DMS 273 treated with DMSO at 0.1 percent for 48 hours (cell line): ENCODE measurements at places on chromosomes 7 and 10.

DNA sequence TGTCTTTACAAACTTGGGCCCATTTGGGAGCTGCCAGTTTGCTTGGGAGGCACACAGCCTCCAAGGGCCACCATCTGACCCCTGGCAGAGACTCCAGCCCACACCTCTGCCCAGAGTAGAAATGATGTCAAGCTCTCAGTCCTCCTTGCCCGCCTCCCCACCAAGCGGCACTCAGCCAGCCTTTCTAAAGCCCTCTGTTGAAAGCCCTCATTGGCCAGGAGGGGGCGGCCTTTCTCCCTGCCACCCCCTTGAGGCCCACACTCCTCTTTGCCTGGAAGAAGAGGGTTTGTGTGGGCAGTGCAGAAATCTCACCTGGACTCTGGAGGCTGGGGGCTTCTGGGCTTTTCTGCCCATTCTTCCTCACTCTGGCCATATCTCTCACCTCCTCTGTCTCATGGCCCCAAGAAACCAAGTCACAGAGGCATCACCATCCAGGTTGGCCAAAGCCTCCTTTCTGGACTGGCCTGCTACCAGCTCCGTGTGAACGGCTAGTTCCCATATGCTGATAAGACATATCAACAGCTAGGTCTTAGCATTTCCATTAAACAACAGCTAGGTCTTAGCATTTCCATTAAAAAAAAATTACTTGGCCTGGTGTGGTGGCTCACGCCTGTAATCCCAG is 36.1 kb downstream of the UBTD1 start:
- DNase-seq, result no peak

DNA sequence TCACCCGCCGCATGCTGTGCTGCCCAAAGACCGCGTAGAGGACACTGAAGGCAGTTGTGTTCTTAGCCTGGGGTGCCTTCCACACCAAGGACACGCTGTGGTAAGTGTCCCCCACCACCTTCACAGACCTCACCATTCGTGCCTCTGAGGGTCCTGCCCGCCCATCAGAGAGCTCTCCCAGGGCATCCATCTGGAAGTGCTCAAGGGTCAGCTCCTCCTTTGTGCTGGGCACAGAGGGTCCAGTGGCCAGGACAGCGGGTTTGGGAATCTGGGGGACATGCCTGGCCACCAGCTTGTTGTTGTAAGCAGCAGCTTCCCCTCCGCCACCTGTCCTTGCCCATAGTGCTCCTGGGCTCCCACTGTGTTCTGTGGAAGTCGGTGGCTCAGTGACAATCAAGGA is 7.0 kb upstream of the LRIT2 start:
- no peak for DNase-seq

- DNase-seq, result no peak
Measured at GRCh38 chr7:52584041-52584440, 451.4 kb upstream of the POM121L12 start.

GRCh38 chr7:146346096-146346495 is 229.5 kb downstream of the CNTNAP2 start:
- no peak for DNase-seq

DNA sequence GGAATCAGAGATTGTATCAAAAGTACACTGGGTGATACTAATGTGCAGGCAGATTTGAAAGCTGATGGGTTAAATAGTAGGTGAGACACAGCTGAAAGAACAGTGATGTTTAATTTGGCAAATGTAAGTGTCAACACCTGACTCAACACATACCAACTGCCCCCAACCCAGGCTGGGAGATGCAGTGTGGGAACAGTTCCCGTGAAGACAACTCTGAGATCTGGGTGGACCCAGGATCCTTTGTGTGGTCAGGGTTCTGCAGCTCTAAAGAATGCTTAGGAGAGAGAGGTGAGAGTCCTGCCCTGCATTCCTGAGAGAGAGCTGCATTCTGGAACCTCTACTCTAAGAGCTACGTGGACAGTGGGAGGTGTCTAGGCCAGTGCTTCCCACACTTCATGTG is 479.7 kb downstream of the RPS24 start:
- DNase-seq, result no peak

DNA sequence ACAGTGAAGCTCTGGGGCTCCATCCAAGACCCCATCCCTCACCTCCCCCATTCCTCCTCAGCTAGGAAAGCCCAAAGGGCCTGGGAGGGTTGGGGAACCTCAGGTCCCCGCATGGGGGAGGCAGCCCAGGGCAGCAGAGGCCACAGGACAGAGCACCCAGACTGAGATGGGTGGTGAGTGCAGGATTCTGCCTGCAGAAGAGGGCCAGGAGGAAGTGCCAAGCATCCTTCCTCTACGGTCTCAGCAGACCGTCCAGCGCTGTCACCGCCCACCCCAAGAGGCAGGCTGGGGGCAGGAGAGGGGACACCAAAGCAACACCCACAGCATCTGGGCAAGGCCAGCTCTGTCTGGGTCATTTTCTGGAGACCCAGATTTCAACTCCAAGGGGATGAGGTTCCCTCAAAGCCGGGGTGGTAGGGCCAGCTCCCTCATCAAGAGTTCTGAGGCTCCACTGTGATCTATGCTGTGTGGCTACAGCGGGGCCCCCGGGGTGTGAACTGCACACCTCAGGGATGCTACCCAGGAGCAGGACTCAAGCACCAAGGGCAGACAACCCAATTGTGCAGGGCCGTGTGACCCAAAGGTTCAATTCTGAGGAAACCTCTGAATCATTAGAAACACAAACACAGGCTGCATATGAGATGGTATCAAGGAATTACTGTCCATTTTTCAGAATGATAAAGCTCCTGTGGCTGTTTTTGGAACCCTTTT is 46.8 kb downstream of the CAMK2B start:
- DNase-seq, result no peak

DNA sequence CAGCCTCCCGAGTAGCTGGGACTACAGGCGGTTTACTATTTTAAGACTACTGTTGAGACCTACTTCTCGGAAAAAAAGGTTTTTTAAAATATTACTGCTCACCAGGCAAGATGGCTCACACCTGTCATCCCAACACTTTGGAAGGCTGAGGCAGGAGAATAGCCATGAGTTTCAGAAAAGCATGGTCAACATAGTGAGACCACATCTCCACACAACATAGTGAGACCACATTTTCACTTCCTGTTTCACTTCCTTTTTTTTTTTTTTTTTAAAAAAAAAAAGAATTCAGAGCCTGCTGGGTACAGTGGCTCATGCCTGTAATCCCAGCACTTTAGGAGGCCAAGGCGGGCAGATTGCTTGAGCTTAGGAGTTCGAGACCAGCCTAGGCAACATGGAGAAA is 46.5 kb downstream of the SVOPL start:
- DNase-seq, result no peak

DNA sequence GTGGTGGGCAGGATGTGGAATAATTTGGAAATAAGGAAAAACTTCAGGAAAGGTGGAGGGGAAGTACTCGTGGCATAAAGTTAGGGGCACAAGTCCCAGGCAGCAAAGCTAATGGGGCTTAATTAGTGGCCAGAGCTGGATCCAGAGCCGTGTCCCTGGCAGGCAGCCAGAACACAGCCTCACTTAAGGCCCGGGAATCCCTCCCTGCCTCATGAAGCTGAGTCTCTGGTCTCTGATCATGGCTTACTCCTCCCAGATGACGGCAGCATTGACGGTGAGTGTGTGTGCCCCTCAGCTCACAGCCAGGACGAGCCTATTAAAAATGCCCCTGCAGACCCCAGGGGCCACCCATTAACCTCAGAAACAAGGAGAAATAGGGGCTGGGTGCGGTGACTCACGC is 48.2 kb upstream of the NPTX2 start:
- no peak for DNase-seq

DNA sequence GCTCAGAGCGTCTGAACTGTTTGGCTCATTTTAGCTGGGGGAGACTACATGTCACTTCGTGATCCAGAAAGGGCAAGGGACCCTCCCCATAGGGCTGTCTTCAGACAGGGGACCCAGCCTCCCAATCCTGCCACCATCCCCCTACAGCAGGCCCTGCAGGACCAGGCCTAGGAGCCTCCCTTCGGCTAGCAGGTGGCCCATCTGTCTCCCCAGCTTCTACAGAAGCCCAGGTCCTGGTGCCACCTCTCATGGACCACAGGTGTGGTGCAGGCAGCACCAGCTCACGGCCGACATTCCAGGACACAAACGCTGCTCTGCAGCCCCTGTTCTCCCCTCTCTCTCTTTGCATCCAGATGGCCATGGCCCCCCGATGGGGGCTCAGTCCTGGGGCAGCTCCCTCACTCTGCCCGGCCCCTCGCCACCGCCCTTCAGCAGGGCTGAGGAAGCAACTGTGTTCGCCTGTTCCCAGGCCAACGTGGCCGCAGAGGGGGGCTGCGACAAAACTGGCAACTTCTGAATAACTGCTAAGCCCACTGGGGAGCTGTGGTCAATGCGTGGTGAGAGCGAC is 10.3 kb downstream of the TECPR1 start:
- no peak for DNase-seq

GRCh38 chr7:85031475-85031874 is 155.4 kb downstream of the SEMA3D start:
- DNase-seq, result no peak

DNA sequence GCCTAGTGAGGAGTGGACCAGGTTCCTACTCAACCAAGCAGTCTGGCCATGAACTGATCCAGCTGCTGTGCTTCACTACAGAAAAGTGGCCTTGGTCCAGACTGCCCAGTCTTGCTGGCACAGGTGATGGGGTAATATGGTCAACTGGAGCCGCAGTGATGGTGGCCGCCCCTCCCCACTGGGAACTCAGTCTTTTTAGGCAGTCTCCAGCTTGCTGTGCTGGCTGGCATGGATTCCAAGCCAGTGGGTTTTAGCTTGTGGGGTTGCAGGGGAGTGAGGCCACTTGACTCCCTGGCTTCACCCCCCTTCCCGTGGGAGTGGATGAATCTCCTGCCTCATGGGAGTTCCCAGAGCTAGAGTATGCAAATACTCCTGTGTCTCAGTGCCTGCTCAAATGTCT is 52.7 kb upstream of the CDK6 start:
- no peak for DNase-seq

- no peak for DNase-seq
Measured at GRCh38 chr10:128541926-128542475, 415.8 kb upstream of the MKI67 start.
